ENCODE measurements at places on chromosomes 13 and 19. TPM values are rescaled to one million over a fixed set of nuclear protein-coding genes. Genes with fewer than 3 reads are reported as not detected.

Gene COX6B1
- total RNA-seq, result 282 TPM

Gene MEIOSIN
- total RNA-seq, result not detected

Gene TMEM150B
- 26.0 TPM for total RNA-seq

Gene KCTD15
- 13.4 TPM for total RNA-seq

Gene NLRP4
- not detected for total RNA-seq

Gene KLF1
- total RNA-seq, result 0.40 TPM

Gene SLC25A41
- total RNA-seq, result 0.24 TPM

DNA sequence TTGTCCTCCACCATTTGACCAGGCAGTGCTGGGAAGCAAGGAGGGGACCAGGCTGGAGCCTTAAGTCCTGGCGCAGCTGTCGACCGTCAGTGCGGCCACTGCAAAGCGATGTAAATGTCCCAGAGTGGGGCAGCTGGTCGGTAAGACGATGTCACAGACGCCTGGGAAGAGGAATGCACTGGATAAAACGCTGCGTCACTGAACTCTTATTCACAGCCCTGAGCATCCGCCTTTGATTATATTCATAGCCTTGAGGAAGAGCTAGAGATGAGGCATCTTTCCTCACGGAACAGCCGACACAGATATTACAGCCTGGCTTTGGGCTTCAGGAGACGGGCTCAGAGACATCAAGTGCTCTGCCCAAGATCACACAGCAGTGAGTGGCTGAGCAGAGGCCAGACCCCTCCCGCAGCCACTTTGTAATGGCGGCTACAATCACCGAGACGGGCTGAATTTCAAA lies 17.6 kb upstream of the TUBGCP3 start:
- no peak for DNase-seq
- no peaks in the 10 kb centered on the region for H3K4me1 ChIP-seq
- H3K36me3 ChIP-seq, result no peaks in the 10 kb centered on the region
- no peak overlapping the region for H3K27ac ChIP-seq

GRCh38 chr13:110314516-110315245 lies 7.6 kb downstream of the COL4A2 start:
- H3K27me3 ChIP-seq, result no peaks in the 10 kb centered on the region
- H3K4me3 ChIP-seq, result no peak overlapping the region
- no peak for DNase-seq
- H3K36me3 ChIP-seq, result no peaks in the 10 kb centered on the region
- peak overlapping the region; percentile 57 for H3K27ac ChIP-seq

- H3K4me3 ChIP-seq, result no peak overlapping the region
- no peaks in the 10 kb centered on the region for H3K27me3 ChIP-seq
- no peaks in the 10 kb centered on the region for H3K4me1 ChIP-seq
- H3K27ac ChIP-seq, result no peak overlapping the region
- no peaks in the 10 kb centered on the region for H3K36me3 ChIP-seq
- DNase-seq, result no peak
These were observed 62.3 kb upstream of the ZNF724 start for GRCh38 chr19:23312515-23312914.

DNA sequence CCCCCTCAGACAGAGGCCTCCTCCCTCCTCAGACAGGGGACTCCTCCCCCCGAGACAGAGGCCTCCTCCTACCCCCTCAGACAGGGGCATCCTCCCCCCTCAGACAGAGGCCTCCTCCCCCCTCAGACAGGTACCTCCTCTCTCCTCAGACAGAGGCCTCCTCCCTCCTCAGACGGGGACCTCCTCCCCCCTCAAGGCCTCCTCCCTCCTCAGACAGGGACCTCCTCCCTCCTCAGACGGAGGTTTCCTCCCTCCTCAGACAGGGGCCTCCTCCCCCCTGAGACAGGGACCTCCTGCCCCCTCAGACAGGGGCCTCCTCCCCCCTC lies 13.9 kb downstream of the C3 start:
- H3K4me1 ChIP-seq, result no peaks in the 10 kb centered on the region
- H3K4me3 ChIP-seq, result no peak overlapping the region
- no peak for DNase-seq

GRCh38 chr19:54387991-54388801 lies 23.5 kb upstream of the LAIR1 start:
- H3K36me3 ChIP-seq, result no peaks in the 10 kb centered on the region
- peaks cover 4% of the 10 kb centered on the region for H3K4me1 ChIP-seq
- peak overlapping the region; percentile 42 for H3K27ac ChIP-seq
- no peaks in the 10 kb centered on the region for H3K27me3 ChIP-seq
- peak overlapping the region; percentile 42 for H3K4me3 ChIP-seq

DNA sequence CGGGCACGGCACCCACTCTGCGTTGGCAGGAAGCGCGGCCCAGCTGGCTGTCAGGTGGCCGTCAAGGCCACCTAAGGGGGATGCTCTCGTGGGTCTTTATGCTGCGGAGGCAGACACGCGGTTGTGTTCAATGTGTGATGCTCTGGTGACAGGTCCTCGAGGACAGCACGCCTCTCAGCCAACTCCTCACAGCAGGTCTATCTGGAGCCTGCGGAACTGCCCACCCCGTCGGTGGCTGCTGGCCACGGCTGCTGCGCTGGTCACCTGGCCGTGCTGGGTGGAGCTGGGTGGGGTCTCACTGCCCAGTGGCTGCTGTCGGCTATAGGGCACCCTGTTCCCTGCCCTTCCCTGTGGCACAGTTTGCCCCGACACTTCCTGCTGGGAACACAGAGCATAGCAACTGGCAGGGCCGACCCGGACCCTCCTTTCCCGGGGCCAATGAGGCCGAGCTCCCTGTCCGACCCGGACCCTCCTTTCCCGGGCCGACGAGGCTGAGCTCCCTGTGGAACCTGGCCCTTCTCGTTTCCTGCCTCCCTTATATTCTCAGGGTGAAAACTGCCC lies 14.3 kb upstream of the F7 start:
- no peak overlapping the region for H3K4me3 ChIP-seq
- no peaks in the 10 kb centered on the region for H3K36me3 ChIP-seq
- H3K27me3 ChIP-seq, result no peaks in the 10 kb centered on the region
- no peak overlapping the region for H3K27ac ChIP-seq

DNA sequence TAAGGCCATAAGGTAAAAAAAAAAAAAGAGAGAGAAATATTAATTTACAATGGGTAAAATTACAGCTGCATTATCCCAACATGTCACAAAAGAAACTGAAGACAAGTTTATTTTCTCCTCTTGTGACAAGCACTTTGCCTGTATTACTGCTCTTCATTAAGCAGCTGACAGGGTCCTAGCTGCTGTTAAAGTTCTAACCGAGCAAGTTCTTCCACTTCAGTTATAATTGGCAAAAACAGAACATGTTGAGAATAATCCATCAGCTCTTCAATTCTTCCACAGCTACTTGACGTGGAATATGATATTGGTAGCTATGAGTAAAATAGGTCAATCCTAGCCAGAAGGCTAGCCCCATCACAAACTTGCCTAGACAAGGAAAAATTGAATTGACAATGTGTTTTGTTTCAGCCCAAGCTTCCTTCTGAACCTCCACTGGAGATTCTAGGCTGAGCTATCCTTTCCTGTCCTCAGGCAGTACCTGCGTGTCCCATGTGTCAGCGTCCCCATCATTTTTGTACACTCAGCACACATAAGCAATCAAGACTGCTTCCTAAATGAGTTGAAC lies 32.2 kb upstream of the DOCK9 start:
- no peaks in the 10 kb centered on the region for H3K27me3 ChIP-seq
- peaks cover 34% of the 10 kb centered on the region for H3K4me1 ChIP-seq
- H3K36me3 ChIP-seq, result no peaks in the 10 kb centered on the region
- H3K4me3 ChIP-seq, result no peak overlapping the region
- DNase-seq, result no peak

Data from upper lobe of left lung (tissue), 6 donors.